ENCODE measurements at places on chromosomes 3 and 15.

DNA sequence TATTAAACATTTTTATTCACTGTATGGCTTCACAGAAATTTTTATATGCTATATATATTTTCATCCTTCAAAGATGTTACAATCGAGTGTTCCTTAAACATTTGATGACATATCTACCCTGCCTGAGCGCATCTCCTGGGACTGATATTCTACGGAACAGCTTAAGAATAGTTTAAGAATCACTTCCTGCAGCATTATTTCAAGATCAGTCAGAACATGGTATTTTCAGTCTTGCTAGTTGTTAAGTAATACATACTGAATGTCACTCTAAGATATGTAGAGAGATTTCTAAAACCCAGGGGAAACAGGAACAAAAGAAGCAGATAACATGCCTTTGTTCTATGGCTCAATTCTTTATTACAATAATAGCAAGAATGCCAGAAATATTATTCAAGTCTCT, 8.7 kb downstream of the COL8A1 start:
- DNase-seq: no peak

DNA sequence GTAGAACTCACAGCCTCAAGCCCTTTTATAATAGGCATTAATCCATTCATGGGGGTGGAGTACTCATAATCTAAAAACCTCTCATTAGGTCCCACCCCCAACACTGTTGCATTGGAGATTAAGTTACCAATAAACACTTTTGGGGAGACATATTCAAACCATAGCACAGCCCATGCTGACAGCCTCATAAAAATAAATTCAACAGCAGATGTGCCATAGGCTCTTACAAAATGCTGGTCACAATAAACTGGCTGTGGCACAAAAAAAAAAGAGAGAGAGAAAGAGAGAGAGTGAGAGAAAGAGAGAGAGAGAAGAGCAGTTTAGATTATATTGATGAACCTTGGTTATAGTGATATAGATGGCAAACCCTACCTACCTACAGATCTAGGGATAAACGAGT, 1000.9 kb downstream of the TUSC7 start:
- DNase-seq: no peak

GRCh38 chr3:47337656-47338055, 43.2 kb upstream of the PTPN23 start:
- DNase-seq: no peak

DNA sequence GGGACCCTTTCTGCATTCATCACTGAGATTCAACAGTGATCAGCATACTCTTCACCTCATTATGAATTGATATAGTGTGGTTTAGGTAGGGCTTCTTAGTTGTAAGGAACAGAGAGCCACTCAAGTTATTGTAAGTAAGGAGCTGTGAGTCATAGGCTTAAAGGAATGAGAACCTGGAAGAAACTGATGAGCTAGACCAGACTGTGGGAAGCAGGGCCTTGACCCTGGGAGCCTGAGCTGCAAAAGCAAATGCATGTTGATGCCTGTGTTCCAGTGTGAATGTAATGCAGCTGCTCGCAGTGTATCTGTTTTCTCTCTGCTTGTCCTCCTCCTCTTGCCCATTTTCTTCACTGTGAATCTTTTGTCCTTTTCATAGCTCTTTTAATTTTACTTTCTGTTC, 13.6 kb downstream of the ZKSCAN7 start:
- no peak for DNase-seq

- DNase-seq: no peak
Measured at GRCh38 chr3:111594781-111595180, 365 bp downstream of the ZBED2 start.

GRCh38 chr3:192843119-192843518, 74.5 kb downstream of the MB21D2 start:
- no peak for DNase-seq

DNA sequence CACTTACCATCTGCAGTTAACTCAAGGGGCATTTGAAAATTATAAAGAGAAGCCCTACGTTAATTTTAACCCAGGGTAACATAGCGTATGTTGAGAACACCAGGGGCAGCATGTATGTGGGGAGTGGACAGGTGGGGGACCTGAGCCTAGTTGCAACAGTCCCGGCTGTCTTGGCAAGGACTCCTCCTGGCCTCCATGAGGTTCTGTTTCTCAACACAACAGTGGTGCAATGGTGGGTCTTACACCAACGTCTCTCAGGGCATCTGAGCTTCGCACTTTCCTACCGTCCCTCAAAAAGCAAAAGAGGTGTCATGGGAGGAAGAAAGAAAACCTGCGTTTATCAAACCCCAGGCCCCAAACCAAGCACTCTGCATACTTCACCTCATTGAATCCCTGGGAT, 50.6 kb downstream of the MGLL start:
- no peak for DNase-seq

- DNase-seq: peak; percentile 25
Measured at GRCh38 chr3:131174752-131175151, 148.1 kb downstream of the NEK11 start.

DNA sequence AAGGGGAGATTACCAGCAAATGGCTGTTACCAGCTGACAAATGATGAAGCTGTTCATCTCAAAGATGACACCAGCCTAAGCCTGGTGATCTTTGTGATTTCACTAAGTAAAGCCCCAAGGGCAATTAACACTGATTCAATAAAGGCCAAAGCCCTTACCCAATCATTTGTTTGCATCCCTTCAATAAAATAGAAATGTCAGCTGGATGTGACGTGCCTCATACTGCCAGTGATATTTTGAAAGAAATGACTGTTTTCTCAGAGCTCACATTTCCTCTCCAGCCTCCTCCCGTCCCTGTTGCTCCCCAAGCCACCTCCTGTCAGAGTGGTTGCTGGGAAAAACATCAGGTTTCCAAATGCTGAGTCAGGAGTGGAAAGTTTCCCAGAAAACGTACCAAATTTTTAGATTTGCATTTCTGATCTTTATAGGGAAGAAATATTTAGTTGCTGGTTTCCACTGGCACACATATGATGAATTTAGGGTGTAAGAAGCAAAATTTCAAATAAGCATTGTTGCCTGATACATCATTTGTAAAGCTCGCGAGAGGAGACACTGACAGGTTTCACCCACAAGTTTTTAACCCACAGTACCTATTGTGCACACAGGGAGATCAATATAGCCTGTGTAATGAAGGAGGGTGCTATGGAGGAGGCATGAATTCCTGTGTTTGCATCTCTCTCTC, 21.0 kb downstream of the C2CD4A start:
- DNase-seq: no peak

DNA sequence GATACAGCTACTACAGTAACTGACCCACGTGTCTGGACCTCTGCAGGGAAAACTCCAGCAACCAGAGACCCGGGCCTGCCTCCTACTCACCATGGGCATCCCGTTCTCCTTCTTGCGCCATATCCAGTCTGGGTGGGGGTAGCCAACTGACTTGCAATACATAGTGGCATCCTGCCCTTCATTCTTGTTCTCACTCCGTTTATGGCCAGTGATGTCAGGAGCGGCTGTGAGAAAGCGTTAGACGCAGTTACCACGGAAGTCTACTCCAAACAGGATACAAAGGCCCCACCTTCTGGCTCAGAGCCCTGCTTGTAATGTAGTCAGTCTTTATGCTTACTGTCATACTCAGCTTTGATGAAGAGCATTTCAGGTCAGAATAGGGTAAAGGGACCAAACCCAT, 59.6 kb downstream of the NPTN start:
- DNase-seq: no peak

- DNase-seq: no peak
Measured at GRCh38 chr3:172658344-172659245, 52.3 kb downstream of the NCEH1 start.

- no peak for DNase-seq
Measured at GRCh38 chr3:102608875-102609274, 174.1 kb downstream of the ZPLD1 start.

DNA sequence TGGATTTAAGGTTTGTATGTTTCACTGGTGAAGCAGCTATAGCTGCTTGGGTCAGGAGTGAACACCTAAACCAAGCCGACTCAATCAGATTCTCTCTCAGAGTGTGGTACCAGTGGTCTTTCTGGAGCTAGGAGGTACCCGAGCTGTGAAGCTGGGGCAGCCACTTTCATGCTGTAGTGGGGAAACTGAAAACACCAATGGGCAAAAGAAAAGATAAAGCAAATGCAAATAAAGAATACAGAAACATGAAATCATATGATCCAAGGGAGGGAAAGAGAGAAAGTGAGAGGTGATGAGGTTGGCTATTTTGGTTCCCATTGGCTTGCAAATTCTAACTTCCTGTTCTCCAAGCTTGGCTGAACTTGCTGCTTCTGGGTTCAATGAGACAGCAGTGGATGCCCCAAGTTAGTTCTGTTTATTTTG, 212.3 kb upstream of the CFAP20DC start:
- DNase-seq: no peak

- no peak for DNase-seq
Measured at GRCh38 chr3:108387063-108387462, 90.7 kb downstream of the HHLA2 start.

DNA sequence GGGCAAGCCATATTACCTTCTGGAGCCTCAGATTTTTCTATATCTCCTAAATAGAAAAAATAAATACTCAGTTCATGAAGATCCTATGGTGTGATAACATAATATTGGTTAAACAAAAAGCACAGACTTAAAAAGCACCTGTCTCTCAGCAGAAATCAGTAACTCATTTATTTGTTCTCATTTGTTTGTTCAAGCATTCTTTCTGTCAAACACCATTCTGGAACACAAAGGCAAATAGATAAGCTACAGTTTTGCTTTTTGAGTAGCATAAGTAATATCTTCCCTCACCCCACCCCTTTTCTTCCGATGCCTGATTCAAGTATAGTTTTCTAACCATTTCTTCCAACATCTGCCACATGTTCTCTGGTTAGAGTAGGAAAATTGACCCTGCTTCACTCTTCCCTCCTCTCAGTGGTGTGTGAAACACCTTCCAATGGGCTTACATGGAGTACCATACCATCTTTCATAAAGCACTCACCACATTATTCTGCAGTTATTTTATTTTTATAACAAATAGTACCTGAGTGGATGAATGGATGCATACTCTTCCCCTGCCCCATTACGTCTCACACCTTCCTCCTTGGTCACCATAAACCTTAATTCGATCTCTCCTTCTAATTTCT, 8.4 kb upstream of the IL1RAP start:
- no peak for DNase-seq

DNA sequence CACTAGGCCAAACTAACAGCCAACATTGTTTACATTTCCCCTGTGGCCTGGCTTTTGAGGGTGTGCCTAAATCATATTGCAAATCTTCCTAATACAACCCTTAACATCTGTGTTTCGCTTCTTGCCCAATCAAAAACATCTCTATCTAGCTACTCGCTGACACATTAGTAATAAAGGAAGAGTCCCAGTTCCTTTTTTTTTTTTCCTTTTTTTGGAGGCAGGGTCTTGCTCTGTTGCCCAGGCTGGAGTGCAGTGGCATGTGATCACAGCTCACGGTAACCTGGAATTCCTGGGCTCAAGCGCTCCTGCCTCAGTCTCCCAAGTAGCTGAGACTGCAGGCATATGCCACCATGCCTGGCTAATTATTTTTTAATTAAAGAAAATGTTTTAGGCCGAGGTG, 2.1 kb upstream of the SRPRB start:
- DNase-seq: no peak

DNA sequence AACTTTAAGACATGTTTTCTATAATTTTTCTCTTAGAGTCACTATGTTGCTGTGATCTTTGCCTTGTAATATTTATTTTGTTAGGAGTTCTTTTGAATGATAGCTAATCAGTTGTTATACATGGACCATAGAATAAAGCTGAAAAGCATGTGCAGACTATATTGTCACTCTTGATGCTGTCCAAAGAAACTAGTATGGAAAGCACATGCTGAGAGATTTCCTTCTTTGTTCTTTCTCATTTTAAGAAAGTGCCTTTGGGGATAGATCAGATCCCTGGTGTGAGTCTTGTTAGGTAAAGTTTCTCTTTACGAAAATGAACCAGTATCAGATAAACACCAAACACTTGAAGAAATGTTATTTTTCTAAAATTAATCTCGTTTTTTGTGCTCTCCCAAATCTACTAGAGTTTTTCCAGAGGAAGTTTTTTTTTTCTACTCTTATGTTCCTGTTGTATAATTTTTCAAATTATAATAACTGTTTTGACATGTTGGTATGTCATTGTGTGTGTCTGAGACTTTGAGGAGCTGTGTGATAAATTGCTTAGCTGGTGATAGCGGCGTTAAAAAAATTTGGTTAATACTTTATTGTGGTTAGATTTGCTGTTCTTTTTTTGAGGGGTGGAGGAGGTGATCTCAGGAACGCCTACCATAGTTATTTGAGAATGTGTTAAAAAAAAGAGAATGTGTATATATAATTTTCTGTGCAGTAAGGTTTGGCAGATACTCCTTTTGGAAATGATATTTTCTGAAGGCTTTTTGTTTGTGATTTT, 2.2 kb downstream of the PIAS1 start:
- no peak for DNase-seq

- DNase-seq: no peak
Measured at GRCh38 chr15:98626153-98626552, 22.2 kb upstream of the IGF1R start.

- DNase-seq: no peak
Measured at GRCh38 chr15:43509660-43510199, 7.7 kb upstream of the MAP1A start.

DNA sequence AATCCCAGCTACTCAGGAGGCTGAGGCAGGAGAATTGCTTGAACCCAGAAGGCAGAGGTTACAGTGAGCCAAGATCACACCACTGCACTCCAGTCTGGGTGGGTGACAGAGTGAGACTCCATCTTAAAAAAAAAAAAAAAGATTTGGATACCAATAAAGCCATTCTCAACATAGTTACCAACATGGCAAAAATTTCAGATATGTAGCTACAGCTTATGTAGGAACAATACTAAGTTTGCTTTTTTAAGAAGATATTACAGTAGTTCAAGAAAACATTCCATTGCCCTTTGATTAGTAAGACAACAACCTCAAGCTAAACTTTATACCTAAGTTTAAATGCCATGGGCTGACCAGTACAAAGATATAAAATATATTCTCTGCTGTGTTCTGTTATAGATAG, 34.4 kb downstream of the ZNF106 start:
- DNase-seq: no peak

- DNase-seq: peak; percentile 36
Measured at GRCh38 chr3:149273096-149273751, 51.6 kb upstream of the CP start.

GRCh38 chr15:40281801-40282146, 1.1 kb downstream of the ANKRD63 start:
- no peak for DNase-seq

GRCh38 chr15:68593828-68594532, 15.2 kb downstream of the CORO2B start:
- DNase-seq: no peak

- no peak for DNase-seq
Measured at GRCh38 chr3:124125315-124125714, 133.4 kb upstream of the ROPN1 start.

DNA sequence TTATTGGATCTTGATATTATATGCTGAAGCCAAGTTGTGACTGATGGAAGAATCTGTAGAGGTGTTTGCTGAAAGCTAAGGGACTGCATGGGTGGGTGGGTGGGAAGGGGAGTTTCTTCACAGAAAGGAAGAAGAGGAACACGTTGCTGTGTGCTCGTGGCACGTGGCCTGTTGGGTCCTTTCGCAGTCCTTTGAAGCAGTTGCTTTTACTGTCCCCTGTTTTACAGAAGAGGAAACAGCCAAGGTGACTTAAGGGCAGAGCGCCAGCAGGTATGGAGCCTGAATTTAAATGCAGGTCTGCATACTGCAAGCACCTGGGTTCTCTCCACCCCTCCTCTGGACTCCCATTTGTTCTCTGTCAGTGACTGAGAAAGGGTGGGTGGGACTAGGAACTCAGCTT, 59.4 kb upstream of the PRR23C start:
- DNase-seq: no peak

- DNase-seq: no peak
Measured at GRCh38 chr3:149654188-149654601, 3.6 kb downstream of the WWTR1 start.
